ENCODE measurements at places on chromosomes 5 and 9.

GRCh38 chr9:96279932-96280331 is 22.0 kb downstream of the HSD17B3 start:
- no peak for DNase-seq

DNA sequence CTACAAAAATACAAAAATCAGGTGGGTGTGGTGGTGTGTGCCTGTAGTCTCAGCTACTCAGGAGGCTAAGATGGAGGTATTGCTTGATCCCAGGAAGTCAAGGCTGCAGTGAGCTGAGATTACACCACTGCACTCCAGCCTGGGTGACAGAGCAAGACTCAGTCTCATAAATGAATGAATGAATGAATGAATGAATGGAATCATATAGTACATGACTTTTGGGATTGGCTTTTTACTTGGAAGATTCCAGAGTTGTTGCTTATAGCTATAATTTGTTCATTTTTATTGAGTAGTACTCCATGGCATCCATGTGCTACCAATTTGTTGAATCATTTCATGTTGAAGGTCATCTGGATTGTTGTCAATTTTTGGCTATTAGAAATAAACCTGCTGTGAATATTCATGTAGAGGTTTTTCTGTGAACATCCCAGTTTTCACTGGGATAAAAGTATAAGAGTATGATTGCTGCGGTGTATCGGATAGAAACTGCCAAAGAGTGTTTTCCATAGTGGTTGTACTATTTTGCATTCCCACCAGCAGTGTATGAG is 19.9 kb downstream of the ERBIN start:
- DNase-seq, result no peak

DNA sequence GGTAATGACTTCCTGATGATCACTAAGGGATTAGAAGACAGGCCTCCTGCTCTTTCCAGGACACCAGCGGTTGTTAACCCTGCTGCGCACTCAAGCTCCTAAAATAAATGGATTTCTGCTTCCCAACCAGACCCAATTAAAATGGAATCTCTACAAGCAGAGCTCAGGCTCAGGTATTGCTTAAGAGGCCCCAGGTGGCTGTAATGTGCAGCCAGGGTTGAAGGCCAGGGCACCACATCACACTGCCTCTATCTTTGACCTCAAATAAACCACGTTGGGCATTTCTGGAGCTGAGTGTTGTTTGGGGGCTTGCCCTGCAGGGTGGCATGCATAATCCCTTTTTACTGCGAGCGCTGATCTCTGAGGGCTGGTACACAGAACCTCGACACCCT is 108.0 kb downstream of the FBXO38 start:
- DNase-seq, result no peak

DNA sequence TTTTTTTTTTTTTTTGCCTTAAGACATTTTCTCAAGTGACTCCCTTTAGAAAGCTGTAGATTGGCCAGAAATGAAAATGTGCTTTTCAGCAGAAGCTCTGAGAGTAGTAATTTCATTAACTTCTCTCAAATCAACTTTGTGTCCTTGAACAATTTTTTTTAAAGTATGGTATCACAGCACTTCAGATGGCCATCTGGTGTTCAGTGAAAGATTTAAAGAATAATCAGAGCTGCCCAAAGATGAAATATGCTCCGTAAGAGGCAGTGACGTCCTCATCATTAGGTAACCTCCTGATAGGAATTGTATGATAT is 43.0 kb upstream of the PCAT7 start:
- DNase-seq, result no peak

- DNase-seq, result no peak
Observed at GRCh38 chr5:142326480-142326938, 1.7 kb upstream of the SPRY4 start.

GRCh38 chr9:91492237-91492636 is 68.6 kb upstream of the NFIL3 start:
- no peak for DNase-seq

DNA sequence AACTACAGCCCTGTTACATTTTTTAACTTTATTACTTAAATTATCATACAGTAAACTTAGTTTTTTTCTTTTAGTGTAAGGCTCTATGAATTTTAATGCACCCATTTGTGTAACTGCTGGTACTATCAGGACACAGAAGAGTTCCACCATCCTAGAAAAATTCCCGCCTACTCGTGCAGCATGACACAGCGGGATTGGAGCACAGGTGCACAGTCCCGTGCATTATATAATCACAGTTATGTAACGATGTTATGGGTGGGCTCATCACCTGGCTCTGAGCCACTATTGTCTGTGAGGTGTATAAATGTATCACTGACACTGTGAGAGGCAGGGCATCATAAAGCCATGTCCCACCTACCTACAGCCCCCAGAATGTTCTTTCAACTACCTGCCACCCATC is 80.7 kb downstream of the DRD1 start:
- no peak for DNase-seq

GRCh38 chr9:134230942-134231325 is 66.6 kb upstream of the RNU6ATAC start:
- DNase-seq, result no peak

DNA sequence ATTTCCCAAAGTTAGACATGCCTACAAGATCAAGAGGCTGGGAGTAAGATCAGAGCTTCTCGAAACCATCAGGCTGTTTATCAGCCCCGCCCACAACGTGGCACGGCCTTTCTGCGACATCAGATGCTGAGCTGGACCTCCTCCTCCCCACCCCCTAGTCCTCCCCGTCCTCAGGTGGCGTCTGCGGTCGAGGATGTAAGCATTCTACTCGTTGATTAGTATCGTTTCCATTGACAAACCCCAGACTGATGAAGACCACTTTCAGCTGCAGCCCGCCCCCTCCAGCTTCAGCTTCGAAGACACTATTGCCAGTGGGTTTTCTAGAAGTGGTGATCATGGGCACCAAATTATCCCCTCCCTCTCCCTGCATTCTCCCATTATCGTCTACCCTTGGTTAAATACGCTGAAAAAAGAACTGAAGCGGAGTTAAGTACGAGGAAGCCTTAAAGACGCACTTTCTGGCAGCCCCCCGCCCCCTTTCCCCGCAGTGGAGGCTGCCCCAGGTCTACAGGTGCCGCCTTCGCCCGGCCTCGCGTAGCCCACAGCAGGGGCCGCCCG is 1.1 kb downstream of the PPIC start:
- peak; percentile 39 for DNase-seq

- DNase-seq, result no peak
Observed at GRCh38 chr9:18911714-18912342, 121.2 kb downstream of the SAXO1 start.

GRCh38 chr5:126640866-126641265 is 40.1 kb downstream of the PHAX start:
- DNase-seq, result no peak

GRCh38 chr9:95727947-95728520 is 147.5 kb upstream of the ERCC6L2 start:
- DNase-seq, result no peak

- peak; percentile 40 for DNase-seq
Observed at GRCh38 chr9:124320062-124320973, 62.6 kb downstream of the NEK6 start.

- DNase-seq, result no peak
Observed at GRCh38 chr5:74664551-74664950, 20.5 kb upstream of the HEXB start.

GRCh38 chr9:12879961-12880360 is 105.1 kb downstream of the LURAP1L start:
- DNase-seq, result no peak

DNA sequence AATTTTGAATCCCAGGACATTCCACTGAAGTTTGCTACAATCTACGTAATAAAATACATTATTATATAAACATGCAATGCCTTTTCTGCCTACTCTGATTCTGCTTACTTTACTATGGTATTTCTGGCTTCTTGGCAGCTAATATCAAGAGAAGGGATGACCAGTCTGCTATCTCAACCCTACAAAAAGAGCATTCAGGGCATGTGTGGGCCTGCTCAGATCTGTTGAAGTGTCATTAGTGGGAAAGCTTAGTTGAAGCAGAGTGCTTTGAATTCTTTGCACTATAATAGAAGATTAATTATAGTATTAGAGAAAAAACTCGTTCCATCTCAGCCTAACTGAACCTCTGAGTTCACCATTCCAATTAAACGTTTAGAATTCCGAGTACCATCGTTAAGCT is 339.5 kb upstream of the ISL1 start:
- no peak for DNase-seq

DNA sequence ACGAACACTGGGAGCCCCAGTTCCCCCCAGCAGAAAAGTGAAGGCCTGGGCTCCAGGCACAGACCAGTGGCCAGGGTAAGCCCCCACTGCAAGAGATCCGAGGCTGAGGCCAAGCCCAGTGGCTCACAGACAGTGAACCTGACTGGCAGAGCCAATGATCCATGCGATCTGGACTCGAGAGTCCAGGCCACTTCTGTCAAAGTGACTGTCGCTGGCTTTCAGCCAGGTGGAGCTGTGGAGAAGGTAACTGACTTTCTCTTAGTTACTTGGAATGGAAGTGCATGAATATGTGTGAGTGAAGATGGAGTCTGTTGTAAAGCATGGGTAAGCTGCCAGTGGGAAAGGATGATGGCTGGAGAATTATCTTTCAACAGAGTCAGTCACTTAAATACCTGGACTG is 99.7 kb downstream of the GOLPH3 start:
- DNase-seq, result no peak

DNA sequence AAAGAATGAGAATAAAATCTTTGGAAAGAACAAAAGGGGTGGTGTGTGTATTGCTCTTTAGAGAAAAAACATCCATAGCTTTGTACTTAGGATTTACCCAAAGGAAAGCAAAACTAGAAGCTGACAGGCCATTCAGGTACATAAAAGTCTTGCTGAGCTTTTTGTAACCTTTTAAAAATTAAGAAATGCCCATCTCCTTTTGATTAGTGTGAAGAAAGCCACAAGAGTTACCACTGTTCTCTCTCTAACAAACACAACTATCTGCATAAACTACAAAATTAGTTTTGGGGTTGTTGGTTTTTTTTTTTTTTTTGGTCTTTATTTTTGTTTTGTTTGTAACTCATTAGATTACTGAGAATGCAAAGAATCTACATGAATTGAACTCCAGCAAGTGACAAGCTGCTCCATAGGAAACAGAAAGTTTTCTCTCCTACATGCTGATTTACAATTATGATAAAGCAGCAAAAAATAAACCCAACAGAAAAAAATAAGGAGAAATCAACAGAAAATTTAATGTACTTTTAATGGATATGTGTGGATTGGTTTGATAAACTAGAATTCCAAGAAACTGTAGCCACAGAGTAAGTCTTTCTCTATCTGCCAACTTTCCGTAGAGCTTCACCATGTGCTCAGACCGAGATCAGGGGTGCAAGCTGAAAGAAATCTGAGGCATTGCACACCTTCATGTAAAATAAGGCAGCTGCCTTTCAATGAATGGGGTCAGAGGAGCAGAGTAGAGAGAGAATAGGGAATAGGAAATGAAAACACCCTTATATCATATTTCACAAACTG is 12.3 kb downstream of the BAAT start:
- DNase-seq, result no peak

DNA sequence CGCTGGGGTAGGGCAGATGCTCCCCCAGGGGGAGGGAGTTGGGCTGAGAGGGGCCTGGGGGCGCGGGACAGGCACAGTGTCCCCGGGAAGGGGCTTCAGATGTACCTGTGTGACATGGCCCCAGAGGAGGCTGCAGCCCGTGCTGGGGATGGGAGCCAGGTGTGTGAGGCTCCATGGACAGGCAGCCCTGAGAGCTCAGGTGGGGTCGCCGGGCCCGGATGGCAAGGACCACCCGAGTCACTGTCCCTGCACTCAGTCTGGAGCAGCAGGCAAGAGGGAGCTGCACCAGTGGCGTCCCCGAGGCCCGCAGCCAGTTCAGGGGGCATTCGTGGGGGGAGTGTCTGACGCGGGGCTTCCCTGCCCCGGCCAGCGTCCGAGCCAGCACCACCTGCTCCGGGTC is 18.9 kb downstream of the CCDC187 start:
- no peak for DNase-seq

DNA sequence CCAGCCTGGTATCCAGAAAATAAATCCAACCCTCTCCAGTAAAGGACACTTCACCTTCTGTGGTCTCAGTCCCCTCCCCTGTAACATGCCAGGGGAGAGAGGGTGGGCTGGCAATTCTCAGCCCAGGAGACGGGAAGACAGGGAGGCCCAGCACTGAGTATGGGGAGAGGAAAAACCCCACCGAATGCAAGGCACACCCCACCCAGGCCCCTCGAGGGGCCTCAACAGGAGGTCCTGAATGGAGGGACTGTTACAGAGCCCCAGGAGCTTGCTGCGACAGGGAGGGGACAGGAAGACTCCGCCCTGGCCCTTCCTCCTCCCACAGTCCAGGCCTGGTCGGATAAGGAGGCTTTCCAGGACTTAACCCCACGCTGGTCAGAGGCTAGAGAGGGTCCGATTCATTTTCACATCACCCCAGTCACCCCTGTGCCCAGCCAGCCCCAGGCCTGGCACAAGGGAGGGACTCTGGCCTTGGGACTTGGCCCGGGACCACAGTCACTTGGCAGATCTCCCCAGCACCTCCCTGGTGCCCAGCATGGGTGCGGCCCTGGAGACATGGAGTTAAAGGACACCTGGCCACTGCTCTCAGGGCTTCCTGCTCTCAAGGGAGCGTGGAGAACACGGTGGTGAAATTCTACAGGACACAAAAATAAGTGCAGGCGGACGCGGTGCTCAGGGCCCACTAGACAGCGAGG is 44.9 kb upstream of the STXBP1 start:
- DNase-seq, result peak; percentile 41

- DNase-seq, result no peak
Observed at GRCh38 chr9:93576258-93577077, at the start of gene PHF2. TSS of gene PHF2 (plus strand) at chr9:93576584. CDS start at chr9:93576774, 190 bp downstream.

GRCh38 chr9:121366611-121367192 is 3.3 kb downstream of the STOM start:
- no peak for DNase-seq

- peak; percentile 93 for DNase-seq
Observed at GRCh38 chr5:73448463-73449136, at the start of gene FOXD1. TSS of gene FOXD1 (minus strand) at chr5:73448777. CDS start at chr5:73448362, 415 bp downstream.

GRCh38 chr5:35183556-35183955 is 46.7 kb downstream of the PRLR start:
- DNase-seq, result no peak

DNA sequence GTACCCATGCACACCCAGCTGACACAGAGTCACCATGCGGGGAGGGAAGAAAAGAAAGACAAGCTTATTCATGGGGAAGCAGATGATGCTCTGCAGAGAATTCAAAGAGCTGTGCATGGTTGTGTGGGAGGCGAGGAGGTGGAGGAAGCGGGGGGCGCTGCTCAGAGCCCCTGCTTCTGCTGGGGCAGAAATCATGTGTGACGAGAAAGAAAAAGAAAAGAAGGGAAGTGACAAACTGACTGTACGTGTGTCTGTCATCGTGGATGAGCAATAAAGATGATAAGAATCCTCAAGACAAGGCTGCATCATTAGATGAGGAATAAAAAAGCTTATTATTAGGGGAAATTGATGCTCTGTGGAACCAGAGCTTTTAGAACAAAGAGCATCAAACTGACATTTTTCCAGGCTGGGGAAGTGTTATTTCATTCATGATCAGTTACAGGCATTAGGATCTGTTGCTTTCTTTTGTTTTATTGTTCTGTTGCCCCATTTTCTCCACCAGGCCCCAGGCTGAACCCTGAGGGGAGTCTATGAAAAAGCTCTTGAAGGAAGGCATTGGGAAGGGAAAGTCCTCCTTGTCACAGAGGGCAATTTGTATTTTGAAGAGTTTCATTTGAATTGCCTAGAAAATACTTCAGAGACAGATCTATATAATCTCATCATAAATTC is 20.3 kb upstream of the SH3RF2 start:
- DNase-seq, result no peak

- no peak for DNase-seq
Observed at GRCh38 chr5:90096415-90097081, 313.0 kb downstream of the CETN3 start.
